Nephron progenitor cell (in vitro differentiated cells): ENCODE measurements at places on chromosomes 11 and 22.
A peak's percentile ranks its signal among the peaks of the same experiment; 100 is the strongest.

DNA sequence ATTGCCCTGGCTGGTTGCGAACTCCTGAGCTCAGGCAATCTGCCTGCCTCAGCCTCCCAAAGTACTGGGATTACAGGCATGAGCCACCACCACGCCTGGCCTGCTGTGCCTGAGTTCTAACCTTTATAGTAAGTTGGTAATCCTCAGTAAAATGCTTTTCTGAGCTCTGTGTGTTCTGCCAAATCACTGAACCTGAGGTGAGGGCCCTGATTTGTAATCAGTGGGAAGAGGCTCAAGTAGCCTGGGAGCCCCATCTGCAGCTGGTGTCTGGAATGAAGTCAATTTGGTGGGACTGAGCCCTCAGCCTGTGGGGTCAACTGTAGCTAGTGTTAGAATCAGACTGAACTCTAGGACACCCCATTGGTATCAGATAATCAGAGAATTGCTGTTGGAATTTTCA, 72.6 kb upstream of the PARVG start:
- no peak for DNase-seq

- no peak for DNase-seq
Measured at GRCh38 chr11:30423279-30423648, 100.4 kb downstream of the ARL14EP start.

GRCh38 chr11:116642481-116642880, 130.3 kb downstream of the BUD13 start:
- DNase-seq = no peak

DNA sequence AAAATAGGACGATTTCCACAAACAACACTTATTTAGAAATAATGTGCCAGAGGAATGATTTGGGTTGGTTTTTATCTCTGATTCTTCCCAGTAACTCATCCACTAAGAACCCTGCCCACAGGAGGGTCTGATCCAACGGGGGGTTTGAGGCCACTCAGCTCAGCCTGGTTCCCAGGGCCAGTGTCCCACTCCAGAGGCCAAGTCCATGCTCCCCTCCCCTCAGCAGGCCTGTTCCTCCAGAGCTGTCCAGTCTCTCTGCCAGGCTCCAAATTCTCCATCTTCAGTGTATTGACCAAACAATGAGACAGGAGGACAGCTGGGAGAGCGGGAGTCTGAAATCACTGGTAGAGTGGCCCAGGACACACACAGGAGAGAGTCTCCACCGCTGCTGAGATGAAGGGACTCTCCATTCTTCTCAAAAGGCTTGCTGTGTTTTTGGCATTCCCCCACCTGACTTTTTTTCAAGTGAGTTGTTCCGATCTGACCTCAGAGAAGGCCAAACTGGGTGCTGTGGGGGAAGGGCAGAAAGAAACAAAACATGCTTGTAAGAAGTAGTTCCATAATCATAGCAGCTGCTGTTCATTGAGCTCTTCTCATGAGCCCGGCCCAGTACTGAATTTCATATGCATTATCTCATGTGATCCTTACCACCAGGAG, 17.6 kb upstream of the SCN2B start:
- DNase-seq = no peak

- no peak for DNase-seq
Measured at GRCh38 chr11:115364896-115365295, 139.3 kb downstream of the CADM1 start.

DNA sequence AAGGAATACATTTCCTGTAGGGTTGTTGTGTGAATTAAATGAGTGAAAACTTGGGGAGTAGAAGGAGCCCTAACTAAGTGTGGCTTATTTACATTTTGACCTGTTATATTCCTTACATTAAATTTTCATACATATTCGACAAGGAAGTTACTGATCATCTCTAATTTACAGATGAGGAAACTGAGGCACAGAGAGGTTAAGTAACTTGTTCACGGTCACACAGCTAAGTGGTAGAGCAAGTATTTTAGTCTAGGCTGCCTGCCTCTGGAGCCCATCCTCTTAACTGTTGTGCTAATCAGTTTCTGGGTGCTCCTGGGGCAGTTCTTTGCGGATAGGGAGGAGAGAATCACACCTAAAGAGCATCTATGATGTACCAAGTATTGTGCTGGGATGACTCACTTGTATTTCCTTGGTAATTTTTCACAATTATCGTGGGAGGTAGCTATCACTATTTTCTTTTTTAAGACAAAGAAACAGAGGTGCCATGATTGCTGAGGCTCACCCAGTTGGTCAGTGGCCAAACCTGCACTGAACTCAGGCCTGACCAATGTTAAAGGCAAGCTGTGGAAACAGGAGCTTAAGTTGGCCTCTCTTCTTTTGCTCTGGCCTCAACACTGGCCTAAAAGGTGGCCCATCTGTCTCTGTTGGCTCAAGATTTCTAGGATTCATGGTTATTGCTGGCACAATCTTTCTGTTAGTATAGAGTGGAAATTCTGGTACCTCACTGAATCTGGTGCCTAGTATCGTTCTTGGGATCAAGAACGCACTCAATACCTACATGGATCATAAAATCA, 2.9 kb upstream of the ELF5 start:
- no peak for DNase-seq

GRCh38 chr11:59040607-59041006, 45.5 kb upstream of the GLYATL1B start:
- DNase-seq = no peak

DNA sequence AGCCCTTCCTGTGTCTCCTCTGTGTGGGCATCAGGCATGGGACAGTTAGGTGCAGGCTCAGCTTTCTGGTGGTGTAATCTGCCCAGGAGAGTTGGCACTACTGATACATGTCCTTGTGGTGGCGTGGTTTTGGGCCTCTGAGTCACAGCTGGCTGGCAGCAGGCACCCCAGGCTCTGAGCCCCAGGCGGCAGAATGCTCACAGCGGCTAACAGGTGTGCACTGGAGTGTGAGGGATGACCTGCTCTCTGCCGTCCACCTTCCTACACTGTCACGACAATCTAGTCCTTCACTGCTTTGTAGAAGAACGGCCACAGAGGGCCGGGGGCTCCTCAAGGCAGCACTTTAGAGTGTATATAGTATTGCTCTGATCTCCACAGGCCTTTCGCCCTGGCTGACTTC, 100.3 kb upstream of the PITPNB start:
- DNase-seq = no peak

- DNase-seq = peak; percentile 15
Measured at GRCh38 chr11:105960252-105961245, 61.5 kb downstream of the MSANTD4 start.

DNA sequence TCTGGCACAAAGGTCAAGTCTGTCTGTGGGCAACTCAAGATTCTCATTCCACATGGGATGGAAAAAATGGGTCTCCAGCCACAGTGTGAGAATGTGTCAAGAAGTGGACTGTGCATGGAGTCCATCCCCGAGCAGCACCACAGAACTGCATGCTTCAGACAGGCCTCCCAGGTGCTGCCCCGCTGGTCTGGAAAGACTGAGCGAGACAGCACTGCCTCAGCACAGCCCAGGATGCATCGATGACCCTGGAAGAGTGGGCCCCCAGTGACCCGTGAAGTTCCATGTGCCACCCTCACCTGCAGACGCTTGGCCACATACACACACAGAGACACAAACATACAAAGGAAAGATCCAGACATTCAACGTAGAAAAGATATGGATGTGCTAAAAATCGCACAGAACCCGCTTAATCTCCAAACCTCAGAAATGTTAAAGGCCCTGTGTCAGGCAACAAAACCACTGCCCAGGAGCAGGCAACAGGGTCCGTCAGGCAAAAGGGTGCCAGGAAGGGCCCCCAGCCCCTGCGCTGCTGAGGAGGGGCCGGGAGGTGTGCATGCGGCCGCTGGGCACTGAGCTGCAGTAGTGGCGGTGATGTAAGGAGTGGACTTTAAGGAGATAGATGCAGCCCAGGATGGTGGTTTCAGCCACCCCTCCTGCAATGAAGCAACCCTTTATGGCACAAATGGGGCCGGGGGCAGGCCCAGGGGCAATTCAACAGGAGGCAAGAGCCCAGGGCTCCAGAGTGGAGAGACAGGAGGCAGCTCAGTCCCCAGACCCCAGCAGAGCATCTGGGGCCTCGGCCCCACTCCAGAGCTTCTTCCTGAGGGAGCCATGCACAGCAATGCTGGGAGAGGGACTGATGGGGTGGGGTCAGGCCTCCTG, 84.7 kb downstream of the DGCR2 start:
- no peak for DNase-seq

- no peak for DNase-seq
Measured at GRCh38 chr22:25940479-25940878, 198.5 kb downstream of the MYO18B start.
